ENCODE measurements at places on chromosomes 5 and 9.

DNA sequence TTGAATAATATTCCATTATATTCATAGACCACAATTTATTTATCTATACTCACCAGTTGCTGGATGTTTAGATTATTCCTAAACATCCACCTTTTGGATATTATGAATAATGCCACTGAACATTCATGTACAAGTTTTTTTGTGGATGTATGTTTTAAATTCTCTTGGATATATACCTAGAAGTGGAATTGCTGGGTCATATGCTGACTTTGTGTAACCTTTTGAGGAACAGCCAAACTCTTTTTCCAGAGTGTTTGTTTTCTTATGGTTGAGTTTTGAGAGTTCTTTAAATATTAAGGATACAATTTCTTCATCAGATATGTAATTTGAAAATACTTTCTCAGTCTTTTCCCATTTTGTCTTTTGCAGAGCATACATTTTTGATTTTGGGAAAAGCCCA lies 2.7 kb downstream of the VPS13A start:
- DNase-seq = no peak

- no peak for DNase-seq
These were observed 91.7 kb downstream of the NTRK2 start for GRCh38 chr9:84761137-84761808.

GRCh38 chr5:111022301-111022700 lies 49.2 kb upstream of the TSLP start:
- DNase-seq = no peak

GRCh38 chr9:97761056-97761598 lies 64.0 kb upstream of the XPA start:
- no peak for DNase-seq

- DNase-seq = peak; percentile 3
These were observed 598 bp downstream of the MYO10 start for GRCh38 chr5:16935231-16936149.

GRCh38 chr5:73137563-73138530 lies 17.5 kb downstream of the TMEM171 start:
- DNase-seq = no peak

DNA sequence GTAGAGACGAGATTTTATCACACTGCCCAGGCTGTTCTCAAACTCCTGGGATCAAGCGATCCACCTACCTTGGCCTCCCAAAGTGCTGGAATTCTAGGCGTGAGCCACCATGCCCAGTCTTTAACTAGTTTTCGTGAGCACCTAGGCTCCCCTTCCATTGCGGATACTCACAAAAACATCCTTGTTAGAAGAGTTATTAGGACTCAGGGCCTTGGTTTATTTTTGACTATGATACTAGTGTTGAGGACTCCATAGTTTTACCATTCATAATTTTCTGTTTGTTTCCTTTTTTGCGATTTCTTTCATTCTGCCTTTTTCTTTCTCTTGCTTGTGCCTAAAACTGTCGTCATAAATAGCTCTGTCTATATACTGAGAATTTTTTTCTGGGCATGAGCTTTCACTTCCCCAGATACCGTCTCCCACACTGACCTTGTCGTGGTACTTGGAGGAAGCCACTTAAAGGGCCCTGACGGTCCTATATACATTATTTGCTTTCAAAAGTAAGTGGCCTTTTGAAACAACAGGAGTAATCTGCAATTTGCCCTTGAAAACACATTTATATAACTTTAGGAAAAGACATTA lies 5.2 kb downstream of the F2R start:
- no peak for DNase-seq

DNA sequence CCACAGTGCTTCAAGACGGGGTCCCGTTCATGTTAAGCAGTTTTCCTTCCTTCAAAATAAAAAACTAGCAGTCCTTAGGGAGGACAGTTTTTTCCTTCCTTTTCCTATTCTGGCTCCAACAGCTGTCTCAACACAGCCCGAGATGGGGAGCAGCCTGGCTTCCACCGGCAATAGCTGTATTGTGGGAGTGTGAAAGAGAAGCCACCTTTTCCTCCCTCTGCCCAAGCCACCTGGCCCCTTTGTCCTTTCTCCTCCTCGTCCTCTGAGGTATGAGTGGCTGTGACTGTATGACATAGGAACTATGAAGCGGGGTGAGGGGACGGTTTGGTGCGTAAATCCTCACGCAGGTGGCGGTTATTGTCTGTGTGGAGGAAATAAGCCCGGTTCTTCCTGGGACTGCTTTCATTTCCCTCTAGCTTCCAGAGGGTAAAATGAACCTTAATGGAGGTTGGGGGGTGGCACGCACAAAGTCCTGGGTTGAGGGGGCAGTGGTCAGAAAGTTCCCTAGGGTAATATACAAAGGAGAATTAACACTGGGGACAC lies 292.0 kb upstream of the DMRT1 start:
- DNase-seq = no peak

DNA sequence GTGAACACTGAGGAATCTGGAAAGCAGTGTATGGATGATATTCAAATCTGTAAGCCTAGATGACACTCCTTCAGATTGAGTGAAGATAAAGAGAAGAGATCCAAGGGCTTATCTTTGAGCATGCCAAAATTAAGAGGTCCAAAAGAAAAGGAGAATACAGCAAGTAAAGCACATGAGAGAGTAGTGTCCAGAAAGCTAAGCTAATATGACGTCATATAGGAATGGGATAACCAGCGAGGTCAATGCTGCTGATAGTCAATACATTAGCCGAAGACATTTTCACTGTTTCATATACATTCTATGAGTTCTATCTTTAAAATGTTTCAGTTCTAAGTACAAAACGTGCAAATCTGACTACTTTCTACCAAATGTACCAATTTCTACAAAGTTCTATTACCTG lies 975.8 kb downstream of the TLE4 start:
- no peak for DNase-seq

DNA sequence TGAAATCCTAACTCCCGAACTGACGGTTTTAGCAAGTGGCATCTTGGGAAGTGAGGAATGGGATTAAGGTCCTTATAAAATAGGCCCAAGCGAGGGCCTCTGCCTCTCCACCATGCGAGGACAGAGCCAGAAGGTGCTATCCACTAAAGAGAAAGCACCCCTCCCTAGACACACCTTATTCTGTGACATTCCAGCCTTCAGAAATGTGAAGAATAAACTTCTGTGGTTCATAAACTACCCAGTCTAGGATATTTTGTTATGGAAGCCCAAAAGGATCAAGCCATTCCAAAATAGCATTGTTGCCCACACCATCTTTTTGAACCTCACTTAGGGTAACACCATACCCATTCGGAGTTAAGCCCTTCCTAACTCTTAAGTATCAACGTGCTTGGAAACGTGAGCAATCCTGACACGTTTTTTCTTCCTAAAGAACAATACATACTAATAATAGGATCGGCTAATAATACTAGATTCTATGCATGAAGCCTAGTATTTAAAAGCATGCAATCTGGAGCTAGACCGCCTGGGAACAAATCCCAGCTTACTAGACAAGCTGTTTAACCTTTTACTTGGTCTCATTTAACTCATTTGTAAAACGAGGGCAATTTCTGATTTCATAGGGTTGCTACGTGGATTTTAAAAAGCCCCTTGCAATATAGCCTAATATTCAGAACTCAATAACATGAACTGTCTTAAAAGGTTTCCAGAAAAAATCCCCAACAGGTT lies 1.1 kb upstream of the SMC2 start:
- no peak for DNase-seq

DNA sequence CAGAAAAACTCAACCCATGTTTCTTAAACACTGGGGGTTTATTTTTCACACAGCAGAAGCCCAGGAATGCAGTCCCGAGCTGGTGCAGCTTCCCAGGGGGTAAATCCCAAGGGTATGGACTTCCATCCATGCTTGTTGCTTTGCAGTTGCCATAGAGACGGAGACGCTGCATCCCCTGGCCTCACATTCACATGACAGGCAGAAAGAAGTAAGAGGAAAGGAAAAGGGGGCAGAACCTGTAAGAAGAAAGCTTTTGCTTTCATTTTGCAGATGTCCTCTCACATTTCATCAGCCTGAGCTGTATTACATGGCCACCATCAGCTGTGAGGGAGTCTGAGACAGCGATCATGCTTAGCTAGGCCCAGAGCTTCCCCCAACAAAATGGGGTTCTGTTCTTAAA lies 321.0 kb downstream of the AGTPBP1 start:
- no peak for DNase-seq

- DNase-seq = no peak
These were observed 156.0 kb downstream of the SLC25A46 start for GRCh38 chr5:110894805-110895204.
